ENCODE measurements at places on chromosomes 16 and 17.
A peak's percentile ranks its signal among the peaks of the same experiment; 100 is the strongest.

DNA sequence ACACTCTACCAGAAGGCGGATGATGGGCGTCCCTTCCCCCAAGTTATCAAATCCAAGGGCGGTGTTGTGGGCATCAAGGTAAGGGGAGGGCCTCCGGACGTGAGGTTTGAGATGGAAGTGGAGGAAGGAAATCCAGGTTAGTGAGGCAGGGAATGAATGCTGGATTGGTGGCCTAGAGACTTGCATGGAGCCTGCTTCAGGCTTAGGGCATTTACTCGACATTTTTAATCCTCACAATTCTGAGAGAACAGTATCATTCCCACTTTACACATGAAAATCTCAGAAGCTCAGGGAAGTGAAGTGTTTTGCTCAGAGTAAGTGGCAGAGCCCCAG is 2.0 kb downstream of the ALDOA start:
- DNase-seq = no peak

DNA sequence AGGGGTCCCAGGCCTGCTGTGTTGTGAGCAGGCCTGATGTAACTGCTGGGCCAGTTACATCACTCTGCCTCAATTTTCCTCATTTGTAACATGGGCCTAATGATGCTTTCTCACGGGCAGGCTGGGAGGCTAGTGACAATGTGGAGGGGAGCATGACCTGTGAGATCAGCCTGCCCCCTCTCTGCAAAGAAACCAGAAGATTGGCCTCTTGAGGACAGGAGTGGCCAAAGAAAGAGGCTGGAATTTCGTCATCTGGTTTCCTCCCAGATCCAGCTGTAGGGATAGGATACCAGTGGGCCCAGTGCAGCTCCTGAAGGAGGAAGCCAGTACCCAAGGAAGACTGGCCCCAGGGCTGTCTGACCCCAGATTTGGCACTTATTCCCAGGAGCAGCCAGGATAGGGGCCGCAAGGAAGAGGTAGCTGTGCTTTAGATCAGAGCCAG is 615 bp upstream of the SREBF1 start:
- DNase-seq = no peak

DNA sequence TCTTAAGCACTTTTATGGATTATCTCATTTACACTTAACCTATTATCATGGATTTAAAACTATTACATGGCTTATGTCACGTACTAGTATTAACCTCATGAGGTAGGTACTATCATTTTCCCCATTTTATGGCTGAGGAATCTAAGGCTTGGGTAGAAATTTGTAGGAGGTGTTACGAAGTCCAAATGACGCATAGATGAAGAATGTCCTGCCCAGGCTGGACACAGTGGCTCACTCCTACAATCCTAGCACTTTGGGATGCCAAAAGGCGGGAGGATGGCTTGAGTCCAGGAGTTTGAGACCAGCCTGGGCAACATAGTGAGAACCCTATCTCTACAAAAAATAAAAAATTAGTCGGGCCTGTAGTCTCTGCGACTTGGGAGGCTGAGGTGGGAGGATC is 4.8 kb upstream of the C1QL1 start:
- DNase-seq = no peak

DNA sequence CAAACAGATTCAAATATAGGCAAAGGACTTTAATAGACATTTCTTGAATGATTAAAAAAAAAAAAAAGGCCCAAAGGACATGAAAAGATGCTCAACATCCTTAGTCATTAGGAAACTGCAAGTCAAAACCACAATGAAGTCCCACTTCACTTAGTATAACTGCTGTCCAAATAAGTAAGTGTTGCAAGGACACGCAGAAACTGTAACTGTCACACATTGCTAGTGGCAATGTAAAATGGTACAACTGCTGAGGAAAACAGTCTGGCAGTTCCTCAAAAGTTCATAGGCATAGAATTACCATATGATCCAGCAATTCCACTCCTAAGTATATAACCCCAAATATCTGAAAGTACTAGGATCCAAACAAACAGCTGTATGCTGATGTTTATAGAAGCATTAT is 112.7 kb downstream of the BRIP1 start:
- DNase-seq = peak; percentile 36

- DNase-seq = no peak
These were observed 57.7 kb downstream of the CMC2 start for GRCh38 chr16:80948886-80949493.

DNA sequence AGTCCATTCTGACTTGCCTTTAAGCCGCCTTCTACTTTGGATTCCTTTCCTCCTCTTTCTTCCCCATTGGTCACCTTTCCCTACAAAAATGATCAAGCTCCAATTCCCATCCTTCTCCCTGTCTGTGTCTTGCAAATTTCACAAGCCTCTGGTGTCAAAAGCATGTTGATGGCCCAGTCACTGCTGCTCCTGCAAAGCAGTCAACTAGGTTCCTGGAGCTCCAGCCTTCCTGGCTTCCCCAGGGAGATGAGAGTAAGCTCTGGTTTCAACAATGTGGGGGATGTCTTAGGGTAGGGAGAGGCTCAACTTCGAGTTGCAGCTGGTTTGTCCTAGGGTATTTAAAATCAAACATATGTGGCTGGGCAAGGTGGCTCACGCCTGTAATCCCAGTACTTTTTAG is 36.1 kb upstream of the HELZ start:
- DNase-seq = no peak

GRCh38 chr17:27295945-27296344 is 2.0 kb downstream of the WSB1 start:
- no peak for DNase-seq

DNA sequence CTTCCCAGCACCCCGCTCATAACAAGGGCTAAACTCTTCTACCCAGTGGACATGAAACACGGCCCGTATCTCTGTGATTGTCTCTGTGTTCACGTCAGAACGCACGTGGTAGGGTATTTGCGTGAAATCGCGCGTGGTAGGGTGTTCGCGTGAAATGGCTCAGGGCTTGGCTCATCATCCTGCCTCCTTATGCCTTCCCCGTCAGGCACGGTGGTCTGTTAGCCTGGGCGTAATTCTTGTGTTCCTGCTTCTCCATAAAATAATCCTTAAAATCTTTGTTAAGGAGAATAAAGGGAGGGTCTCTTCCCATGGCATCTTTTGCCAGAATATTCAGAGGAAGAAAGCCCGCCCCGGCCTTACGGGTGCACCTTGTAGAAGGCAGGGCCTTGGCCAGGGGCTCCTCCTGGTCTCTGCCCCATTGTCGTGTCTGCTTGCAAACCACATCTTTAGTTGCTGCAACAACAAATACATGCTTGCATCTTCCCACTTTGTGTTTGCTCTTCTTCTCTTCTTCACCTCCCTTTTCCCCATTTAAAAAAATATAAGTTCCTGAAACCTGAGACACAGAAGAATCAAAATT is 116.7 kb upstream of the CHMP6 start:
- no peak for DNase-seq

- DNase-seq = no peak
These were observed 13.3 kb downstream of the TBKBP1 start for GRCh38 chr17:47707056-47707804.

DNA sequence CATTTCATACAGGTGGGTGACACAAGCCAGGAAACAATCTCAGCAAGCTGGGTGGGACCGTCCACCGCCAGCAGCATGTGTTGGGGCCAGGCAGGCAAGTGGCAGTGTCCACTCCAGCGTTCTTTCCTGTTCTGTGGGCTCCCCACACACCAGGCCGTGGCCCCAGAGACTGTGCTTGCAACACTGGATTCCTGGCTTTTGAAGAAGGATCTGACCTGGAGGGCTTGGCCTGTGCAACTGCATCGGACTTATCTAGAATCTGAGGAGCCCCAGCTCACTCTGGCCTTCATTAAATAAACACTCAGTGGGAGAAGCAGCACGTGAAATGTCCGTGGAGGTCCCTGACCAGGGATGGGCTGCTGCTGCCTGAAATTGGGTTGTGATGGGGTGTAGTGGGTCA is 3.2 kb downstream of the KSR1 start:
- no peak for DNase-seq

GRCh38 chr16:57260294-57260929 is 15.4 kb downstream of the ARL2BP start:
- DNase-seq = peak; percentile 62

- no peak for DNase-seq
These were observed at the start of gene CHST5 for GRCh38 chr16:75535901-75536300. Gene CHST5 (minus strand): TSS chr16:75536108. CDS start chr16:75530384, 5,724 bp downstream.

DNA sequence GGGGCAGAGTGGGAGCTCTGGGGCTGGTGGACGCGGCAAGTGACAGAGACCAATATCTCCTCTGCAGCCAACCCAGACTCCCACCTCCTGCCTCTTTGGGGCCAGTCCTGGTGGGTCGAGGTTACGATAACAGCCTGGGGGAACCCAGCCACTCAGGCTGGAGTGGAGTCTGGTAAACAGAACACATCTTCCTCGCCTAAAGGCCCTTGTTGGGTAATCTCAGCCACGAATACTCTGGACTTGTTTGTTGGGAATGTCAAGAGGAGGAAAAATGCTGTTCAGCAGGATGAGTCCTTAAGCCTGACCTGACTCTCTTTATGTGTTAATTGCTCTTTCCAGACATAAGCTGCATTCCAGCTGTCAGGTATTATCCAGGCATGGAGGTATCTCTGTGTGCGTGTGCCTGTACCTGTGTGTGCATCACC is 8.0 kb upstream of the SPNS2 start:
- DNase-seq = no peak

- no peak for DNase-seq
These were observed 192.4 kb downstream of the SEC14L1 start for GRCh38 chr17:77332981-77333685.

DNA sequence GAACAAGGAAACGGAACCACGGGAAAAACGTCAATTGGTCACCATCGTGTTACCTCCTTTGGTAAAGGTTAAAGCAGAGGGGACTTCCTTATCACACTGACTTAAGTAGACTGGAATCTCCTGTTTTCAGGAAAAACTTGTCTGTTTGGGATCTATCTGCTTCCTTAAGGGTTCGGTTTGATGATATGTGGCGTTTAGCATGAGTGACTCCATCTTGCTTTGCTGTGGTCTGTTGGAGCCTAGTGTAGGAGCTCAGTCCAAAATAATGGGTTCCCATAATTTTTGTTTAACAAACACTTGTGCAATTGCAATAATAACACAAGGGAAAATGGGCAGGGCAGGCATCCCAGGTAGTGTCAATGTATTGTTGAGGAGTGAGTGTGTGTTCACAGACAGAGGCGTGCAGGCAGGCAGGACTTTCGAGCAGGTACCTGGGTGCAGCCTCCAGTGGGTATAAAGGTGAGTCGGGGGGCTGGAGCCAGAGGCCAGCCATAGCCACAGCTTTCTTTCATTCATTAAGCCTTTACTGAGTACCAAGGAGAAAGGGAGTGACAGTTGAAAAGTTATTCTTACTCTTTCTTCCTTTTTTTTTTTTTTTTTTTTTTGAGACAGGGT is 4.3 kb upstream of the ENGASE start:
- DNase-seq = no peak

DNA sequence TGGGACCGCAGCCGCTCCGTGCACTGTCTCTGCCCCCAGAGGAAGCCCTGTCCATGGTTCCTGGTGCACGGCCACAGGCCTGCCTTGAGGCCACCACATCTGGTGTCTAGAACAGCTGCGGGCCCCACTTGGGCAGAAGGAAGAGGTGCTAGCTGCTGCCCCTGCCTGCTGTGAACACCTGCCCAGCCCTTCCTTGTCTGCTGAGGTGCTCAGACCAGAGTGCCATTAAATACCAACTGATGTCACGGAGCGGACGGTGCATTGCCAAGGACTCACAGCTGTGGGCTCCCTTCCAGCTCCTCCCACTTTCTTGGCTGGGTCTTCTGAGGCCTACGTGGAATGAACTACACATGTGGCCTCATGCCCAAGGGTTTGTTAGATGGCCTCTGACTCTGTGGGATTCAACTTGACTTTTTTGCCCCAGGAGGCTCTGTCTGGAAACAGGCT is 146.1 kb downstream of the RAB11FIP4 start:
- DNase-seq = no peak

DNA sequence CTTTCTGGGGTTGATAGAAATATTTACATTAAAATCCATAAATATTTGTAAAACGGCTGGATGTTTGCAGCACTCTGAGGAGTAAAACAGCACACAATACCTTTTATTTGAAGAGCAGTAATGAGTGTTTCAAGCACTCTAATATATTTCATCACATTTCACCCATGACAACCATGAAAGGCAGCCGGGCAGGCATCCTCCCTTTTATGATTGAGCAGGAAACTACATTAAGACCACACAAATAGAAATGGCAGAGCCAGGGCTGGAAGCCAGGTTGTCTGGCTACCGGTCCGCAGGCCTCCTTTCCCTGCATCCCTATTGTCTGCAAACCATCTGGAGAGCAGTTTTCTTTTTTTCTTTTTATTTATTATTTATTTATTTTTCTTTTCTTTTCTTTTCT is 23.1 kb upstream of the GPRC5C start:
- no peak for DNase-seq

DNA sequence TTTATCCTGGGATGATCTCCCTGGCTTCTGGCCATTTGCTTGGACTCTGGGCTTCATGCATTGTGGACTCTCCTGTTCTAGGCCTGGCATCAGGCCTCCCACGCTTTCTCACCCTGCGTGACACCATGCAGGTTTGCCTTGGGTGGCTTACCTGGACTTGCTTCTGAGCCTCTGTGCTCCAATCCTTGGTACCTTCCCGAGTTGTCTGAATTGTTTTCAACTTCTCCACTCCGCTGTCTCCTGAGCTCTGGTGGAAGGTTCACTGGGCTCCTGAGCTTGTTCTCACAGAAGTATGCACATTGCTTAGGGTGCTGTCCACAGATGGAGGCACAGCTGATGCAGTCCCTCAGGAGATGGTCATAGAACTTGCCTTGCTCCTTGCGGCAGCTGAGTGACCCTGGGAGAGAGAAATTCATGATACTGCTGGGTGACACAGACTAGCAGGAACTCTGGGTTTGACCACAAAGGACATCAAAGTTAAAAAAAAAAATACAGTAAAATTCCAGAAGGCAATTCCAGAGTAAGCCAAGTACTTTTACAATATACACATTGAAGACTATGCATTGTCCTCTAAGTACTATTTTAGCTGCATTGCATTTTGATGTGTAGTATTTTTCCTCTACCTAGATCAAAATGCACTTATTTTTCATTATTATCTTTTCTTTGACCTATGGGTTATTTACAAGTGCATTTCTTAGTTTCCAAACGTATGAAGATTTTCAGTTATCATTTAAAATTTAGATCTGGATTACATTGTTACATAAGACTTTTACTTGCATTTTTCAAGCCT is 23.1 kb downstream of the TNFRSF13B start:
- DNase-seq = no peak

DNA sequence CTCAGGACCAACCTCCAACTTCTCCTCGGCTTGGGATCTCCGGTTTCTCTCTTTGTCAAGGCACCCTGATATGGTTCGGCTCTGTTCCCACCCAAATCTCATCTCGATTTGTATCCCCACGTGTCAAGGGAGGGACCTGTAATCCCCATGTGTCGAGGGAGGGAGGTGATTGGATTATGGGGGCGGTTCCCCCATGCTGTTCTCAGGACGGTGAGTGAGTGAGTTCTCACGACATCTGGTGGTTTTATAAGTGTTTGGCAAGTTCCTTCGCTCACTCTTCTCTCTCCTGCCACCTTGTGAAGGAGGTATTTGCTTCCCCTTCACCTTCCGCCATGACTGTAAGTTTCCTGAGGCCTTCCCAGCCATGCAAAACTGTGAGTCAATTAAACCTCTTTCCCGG is 117.9 kb downstream of the SEC14L1 start:
- DNase-seq = no peak
